ENCODE measurements at places on chromosomes 11 and 22.

DNA sequence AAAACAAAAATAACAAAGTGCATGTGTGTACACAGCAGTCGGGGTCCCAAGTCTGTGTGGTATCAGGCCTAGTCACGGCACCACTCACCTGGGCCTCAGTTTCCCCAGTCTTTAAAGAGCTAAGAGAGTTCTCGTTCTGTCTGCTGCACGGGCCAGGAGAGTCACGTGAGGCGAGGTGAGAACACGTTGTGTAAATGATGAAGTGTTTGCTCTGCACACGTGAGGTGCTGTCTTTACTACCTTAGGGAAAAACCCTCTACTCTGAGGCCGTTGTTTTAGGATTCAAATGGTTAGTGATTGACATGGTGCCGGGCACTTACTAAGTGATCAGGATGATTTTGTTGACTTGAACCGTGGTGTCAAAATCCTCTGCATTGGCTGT, 86.5 kb upstream of the PPARA start:
- no peak for DNase-seq

GRCh38 chr11:45593992-45594391, 71.4 kb downstream of the CHST1 start:
- no peak for DNase-seq

- DNase-seq, result no peak
Observed at GRCh38 chr11:116042146-116042545, 537.9 kb upstream of the CADM1 start.

- DNase-seq, result no peak
Observed at GRCh38 chr22:35893698-35894097, 134.9 kb downstream of the RBFOX2 start.

- DNase-seq, result no peak
Observed at GRCh38 chr11:11243209-11243589, 109.9 kb downstream of the CSNK2A3 start.

GRCh38 chr11:1373536-1374214, 16.1 kb upstream of the BRSK2 start:
- DNase-seq, result no peak

DNA sequence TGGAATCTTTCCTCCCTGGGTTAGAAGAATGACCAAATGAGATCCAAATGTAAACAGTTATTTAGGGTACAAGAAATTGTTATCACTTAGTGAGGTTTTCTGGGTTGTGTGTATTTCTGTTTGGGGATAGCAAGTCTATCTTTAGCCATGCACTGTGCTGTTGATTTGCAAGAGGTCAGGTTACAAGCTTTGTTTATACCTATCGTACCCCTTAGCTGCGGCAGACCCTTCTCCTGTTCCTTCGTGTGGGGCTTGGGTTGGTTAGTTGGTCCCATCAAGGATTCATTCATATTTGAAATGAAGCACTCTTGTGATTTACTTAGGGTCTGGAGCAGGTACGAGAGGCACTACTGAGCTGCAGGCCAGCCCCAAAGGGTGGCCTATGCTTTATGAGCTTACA, 72.6 kb downstream of the USP35 start:
- DNase-seq, result no peak

GRCh38 chr11:118227865-118228785, 3.3 kb upstream of the JAML start:
- DNase-seq, result no peak

DNA sequence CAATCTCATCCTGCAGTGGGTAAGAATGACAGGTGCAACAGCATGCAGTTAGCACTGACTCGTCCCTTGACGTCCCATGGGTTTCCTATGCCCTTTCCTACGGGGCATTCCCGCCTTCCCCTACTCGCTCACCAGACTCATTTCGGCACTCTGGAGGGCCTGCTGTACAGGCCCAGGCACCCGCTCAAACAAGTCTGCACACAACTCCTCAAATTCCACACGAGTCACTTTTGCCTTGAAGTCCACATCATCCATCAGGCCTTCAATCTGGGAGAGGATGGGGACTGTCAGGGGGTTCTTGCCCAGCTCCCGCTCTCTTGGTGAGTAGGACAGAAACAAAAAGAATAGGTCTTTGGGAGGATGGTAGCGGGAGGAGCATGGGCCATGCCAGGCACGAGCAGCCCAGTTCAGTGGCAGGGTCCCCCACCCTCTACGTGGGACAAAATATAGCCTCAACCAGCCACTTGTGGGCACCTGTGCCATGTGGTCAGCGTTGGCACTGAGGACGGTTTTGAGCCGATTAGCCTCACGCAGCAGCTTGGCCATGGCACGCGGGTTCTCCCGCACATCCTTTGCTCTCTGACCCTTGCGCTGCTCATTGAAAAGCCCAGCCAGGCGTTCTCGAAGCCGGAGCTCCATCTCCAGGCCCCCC, 4.7 kb downstream of the HYOU1 start:
- no peak for DNase-seq

DNA sequence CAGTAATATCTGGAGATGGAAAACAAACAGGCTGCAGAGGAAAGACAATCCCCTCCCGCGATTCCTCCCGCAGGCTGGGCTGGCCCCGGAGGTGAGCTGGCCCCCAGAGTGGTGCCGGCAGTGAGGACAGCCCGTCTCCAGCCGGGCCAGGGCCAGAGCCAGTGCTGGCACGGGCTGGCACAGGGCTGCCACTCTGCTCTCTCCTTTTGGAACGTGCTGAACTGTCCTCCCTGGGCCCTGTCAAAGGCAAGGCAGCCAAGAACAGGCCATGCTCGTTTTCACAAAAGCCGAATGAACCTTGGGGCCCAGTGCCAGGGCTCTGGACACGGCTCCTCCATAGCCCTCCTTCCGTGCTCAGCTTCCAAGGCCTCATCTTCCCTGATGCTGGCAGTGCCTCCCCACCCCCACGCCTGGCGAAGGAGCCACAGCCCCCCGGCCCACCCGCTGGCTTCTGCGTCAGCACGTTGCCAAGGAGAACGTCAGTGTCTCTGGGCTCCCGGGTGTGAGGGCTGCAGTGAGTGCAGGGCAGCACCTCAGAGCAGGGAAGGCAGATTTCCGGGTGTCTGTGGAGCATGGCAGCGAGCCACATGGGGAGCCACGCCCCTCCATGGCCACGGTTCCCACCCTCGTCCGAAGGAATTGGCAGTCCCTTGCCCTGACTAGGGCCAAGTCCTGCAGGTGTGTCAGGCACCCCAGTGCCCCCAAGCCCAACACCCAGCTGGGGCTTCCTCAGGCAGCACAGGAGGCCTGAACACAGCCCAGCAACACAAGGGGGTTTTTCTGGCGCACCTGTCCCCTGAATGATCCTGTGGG, 28.6 kb downstream of the GNAZ start:
- DNase-seq, result no peak

- DNase-seq, result no peak
Observed at GRCh38 chr22:47396515-47396914, 634.1 kb downstream of the TBC1D22A start.

DNA sequence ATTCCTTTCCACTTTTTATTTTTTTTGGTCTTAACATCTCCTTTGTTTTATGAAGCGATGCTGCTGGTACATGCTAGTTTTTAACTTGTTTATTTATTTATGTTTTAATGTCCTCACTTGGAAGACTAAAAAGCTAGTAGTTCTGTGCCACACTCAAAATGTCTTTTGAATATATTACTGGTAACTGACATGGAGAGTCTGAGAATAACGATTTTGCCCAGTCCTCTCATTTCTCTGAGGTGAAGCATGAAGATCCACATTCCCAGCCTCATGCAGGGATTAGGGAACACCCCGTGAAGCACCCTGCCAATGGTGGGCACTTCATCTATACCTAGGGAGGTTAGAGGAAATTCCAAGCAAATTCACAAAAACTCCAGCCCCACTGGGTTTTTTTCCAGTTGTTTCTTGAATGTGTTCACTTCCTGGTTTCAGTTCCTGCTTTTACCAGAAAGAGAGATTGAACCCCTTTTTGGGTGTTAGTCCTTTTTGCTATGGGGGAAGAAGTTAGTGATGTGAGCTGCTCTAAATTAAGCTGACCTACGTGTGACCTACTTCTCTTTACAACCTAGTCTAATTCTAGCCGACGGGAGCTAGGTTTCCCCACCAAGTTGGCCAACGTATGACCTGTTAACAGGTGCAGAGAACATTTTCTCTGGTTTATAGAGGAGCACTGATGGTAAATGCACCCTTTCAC, 106.1 kb downstream of the SLC1A2 start:
- DNase-seq, result no peak

GRCh38 chr22:36156515-36157419, 3.8 kb downstream of the APOL3 start:
- peak; percentile 55 for DNase-seq

DNA sequence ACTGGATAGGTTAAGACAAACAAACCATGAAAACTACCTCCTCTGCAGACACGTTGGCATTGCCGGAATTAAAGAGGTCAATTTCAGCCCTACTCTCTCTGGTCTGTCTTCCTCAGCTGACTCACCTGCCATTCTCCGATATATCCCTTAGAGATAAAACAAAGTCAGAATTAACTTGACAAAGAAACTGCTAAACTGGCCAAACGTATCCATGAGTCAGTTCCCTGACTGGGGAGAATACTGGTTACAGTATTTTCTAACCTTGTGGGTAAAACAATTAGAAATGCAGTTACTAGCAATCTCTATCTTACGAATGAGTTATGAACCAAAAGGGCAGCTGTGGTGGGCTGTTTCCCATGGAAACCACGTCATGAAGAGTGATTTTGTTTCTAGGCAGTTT, 96.2 kb downstream of the RDX start:
- DNase-seq, result no peak

- DNase-seq, result no peak
Observed at GRCh38 chr11:131664816-131665215, 294.4 kb downstream of the NTM start.

DNA sequence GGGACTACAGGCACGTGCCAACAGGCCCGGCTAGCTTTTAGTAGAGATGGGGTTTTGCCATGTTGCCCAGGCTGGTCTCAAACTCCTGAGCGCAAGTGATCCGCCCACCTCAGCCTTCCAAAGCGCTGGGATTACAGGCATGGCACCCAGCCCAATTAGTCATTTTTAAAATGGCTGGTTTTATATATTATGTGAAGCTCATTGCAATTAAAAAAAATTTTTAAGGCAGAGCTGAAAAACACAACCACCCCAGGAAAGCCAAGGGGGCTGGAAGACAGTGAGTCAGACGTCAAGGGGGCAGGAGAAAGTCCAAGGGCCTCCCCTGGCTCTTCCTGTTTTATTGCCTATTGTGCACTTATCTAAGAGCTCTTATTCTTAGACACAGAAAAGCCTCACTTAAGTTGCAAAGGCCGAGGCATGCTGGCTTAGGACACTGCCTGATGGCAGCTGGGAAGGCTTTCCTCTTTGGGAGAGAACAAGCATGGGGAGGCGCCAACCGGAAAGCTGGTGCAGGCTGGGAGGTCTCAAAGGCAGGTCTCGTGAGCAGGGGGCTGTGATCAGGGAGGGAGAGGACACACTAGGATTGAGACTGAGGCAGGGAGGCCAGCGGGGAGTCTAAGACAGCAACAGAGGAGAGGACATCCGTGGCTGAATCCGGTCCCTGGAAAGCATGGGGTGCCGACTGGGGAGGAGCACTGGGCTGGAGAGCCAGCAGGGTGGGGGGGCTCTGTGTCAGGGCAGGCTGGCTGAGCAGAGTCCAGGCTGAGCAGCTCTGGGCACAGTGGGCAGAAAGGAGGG, 11.1 kb upstream of the OSM start:
- DNase-seq, result no peak

DNA sequence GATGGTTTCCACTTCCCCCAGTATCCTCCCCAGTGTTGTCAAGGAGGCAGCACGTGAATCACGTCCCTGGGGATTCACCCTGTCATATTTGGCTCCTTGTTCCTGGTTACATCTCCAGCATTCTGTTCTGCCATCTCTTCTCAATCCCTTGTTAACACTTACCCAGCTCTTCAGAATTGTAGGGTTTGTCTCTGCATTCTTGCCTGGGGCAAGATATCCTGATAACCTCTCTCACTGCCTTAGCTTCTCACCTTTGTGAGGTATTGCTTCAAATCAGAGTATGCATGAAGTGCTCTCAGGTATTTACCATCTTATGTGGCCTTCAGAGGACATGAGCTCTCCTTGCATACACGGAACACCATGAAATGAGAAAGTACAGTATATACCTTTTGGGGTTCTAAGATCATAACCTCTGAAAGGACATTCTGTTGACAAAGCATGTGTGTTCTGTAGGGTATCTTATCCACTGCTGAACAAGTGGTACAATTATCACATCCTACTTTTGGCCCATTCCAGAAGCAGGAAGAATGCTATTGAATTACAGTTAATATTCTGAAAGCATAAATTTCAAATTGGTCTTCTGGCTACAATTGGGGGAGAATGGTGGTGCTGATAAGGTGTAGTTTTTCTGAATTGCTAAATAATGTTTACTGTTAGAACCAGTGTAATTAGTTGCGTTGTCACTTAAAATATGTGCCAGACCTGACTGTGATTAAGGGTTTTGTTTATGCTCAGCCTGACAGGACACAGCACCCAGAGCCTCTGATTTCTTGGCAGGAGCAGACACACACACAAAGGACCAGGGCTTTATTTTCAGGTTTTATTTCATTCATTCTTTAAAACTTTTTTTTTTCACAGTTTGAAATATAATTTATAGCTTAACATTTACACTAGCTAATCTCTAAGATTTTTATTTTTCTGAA, 32.7 kb downstream of the VSTM5 start:
- no peak for DNase-seq

DNA sequence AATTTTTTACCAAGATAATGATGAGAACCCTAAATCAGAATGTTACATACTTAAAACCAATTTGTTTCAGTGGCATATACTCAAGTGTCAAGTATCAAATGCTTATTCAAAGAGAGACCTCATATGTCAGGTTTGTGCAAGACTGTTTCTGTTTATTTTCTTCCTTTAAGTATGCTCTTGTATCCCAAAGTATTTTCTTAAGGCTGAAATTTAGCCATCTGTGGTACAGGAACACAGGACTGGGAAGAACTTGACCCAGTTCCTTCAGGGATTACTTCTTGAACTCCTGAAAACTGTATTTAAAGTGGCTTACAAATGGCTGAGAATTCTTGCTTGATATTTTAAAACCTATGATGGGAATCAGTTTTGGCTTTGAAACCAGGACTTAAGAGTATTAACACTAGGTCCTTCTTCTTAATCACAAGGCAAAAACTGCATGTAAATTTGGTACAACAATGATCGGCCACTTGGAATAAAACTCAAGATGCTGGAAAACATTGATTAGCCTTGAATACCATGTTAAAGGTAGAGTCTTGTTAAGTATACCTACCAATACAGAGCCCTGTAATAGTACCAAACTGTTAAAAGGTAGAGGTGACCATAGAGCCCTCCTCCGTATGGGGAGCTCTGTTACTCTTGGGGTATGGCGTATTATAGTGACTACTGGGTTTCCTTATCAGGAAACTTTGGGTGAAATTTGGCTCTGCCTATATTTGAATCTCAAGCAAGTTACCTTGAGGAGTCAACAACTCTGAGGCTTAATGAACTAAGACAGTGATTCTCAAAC, 95.9 kb downstream of the BLID start:
- DNase-seq, result no peak

DNA sequence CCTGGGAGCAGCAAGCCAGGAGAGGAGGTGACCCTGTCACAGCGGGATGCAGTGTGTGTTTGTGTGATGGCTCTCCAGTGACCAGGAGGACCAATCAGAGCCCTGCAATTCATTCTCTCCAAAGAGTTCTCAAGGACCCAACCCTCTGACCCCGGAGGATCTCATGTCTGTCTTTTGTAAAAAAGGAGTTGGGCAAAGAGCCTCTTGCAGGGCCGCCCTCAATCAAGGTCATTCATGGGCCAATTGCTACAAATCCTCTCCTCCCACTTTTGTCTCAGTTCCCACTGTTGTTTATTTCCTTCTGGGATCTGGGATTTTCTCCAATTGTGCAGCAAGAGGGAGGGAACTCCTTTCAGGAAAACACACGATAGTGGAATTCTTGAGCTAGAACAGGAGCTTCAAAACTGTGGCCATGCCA, 4.0 kb downstream of the TECTA start:
- DNase-seq, result no peak

GRCh38 chr11:9250139-9250582, 15.0 kb downstream of the DENND5A start:
- DNase-seq, result peak; percentile 24

Measured in stimulated activated CD4-positive, alpha-beta T cell treated with anti-CD3 and anti-CD28 coated beads, Interleukin-12 subunit alpha, Interleukin-12 subunit beta, amount 100 ng/mL, for 48 hours (primary cell).